CD4-positive, alpha-beta T cell treated with Interleukin-15 for 4 hours (primary cell): ENCODE measurements at places on chromosomes 5 and 9.

DNA sequence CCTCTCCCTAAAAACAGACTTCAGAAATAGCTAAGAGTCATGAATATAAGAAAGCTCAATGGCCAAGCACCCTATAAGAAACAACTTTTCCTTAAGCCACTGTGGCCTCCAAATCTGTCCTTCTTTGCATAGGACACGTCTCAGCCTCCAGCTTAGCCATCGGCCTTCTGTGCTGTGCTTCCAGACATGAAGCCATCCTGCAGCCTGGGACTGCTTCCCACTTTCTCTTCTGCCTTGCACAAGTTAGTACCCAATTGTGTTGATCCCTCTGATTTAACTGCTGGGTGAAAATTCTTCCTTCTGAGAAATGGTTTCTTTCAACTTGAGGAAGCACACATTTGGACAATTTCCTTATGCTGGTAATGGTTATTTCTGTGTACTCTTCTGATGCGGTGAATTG lies 334.7 kb downstream of the MARCHF11 start:
- DNase-seq, result no peak

DNA sequence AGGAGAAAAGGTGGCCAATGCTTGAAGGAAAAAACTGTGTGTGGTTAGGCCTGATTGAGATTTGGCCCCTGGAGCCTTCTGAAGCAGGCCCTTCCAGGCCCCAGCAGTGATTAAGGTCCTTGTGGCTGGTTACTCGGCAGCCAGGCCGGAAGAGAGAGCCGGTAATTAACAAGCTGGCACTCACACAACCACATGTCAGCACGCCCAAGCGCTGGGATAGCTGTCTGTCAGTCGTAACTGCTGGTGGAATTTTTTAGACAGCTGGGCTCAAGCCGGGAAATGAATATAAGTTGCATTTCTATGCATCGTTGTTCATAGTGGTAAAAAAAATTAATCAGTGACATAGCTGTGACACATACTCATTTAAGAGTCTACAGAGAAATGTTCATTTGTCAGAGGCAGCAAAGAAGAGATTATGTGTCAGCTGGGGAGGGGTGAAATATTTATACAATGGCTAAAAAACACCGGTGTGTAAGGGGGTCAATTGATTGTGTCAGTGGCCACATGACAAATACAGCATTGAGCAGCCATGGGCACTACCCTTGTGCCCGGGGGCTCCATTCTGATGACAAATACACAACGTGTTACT lies 13.7 kb upstream of the ARAP3 start:
- DNase-seq, result no peak

DNA sequence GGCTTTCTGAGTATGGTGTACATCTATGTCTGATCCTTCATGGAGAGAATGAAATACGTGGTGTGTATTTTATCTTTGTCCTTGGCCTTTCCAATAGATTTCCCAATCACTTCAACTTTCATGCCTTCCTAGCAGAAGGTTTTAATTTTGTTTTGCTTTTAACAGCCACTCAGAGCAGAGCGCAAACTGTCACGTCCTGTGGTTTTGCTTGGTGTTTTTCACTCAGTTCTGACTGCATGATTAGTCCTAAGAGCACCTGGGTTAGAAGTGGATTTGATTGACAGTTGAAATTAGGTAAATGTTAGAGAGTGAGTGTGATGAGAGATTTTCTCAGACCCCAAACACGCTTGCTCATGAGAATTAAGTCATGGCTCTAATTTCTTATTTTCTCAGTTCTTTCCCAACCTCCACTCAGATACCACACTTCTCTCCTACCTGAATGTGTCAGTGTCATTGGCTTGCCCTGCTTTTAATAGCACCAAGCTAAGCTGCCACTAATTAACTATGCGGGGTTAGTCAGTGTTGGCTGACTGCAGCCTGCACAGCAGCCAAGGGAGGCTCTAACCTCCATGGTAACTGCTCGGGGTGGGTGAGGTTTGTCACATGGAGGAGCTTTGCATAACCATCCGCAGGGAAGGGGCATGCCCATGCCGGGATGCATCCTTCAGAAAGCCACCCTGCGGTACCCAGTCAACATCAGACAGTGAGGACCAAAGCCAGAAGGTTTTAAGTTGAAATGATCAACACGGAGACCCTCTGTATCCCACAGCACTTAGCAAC lies 173.4 kb downstream of the NR3C1 start:
- peak; percentile 51 for DNase-seq

DNA sequence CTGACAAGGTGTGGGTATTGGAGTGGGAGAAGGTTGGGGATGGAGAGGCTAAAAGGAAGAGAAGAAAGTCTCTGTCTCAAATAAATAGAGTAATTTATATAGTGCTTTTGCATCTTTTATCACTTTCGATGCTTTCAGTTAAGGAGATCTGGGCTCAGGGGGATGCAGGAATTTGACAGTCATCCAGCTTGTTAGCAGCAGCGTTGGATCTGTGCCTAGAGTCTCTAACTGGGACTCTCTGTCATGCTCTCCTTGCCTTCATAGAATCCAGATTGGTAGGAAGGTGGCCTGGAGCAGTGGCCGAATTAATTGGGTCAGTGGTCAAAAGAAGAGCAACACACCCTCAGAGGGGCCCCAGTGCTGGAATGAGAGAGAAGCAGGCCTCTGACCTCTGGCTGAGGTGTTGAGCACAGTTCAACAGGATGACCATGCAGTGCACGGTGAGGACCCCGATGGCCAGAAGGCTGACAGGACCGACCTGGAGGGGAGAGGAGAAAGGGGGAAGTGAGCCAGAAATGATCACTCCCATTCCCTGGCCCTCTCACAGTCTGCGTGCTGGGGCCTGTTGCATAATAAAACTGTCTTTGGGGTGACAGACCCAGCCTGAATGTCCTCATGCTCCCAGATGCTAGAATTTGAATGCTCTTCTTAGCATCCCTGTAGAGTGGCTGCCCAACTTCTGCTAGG lies 7.6 kb downstream of the SLC36A3 start:
- DNase-seq, result no peak

DNA sequence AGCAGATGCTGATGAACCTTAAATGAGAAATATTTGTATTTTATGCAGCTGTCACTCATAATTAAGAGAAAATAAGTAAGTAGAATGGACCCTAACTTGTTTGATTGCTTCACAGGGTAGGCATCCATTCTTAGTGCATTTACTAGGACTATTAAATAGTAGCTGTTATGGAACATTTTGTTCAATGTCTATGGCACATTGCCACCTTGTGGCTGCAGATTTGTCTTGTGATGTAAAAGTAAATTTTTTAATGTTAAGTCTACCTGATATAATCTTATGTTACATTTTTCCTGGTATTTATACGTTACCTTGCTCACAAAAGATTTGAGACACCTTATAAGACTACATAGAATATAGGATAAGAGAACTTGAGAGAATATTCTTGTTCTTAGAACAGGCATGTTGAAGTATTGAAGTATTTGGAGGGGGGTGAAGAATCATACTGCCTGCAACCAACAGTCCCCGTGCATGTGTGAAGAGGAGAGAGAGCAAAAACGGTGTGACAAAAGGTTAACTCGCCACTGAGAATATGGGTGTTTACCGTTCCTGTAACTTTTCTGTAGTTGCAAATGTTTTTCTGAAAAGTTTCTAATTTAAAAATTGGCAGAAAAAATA lies 161.1 kb downstream of the MAST4 start:
- peak; percentile 15 for DNase-seq

- DNase-seq, result no peak
These were observed 312.0 kb downstream of the TLE1 start for GRCh38 chr9:81377320-81377719.

- no peak for DNase-seq
These were observed 29.5 kb downstream of the SLC25A46 start for GRCh38 chr5:110768138-110768860.

DNA sequence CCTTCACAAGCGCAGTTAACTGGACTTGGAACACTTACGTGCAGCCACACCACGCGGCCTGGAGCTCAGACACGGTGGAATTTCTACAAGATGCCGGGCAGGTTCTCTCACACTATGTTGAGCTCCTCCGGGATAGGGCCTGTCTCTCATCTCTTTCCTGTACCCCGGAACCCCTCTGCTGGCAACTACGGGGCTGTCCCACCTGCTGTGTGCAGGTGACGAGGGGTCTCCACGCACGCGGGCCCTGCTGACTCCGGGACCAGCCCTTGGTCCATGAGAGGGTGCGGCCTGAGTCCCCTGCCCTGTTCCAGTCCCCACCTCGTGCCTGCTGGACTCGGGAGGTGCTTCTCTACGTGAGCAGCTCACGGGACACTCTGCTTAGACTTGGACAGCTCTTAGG lies 40.1 kb downstream of the SLC6A3 start:
- DNase-seq, result no peak

DNA sequence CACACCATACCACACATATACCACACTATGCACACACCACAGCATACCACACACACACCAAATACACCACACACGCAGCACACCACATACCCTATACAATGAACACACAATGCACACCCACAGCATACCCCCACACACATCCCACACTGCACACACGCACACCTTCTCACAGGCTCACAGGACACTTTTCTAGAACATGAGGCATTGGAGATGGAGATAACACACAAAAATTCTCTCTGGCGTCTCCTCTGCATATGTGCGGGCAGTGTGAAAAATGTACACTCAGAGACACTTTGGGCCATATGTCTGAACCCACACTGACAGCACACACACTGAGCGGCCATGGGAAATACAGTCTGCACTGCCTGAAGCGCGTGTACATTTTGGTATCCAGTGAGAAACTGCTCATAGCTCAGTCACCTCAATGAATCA lies 278.1 kb downstream of the GADD45G start:
- no peak for DNase-seq

DNA sequence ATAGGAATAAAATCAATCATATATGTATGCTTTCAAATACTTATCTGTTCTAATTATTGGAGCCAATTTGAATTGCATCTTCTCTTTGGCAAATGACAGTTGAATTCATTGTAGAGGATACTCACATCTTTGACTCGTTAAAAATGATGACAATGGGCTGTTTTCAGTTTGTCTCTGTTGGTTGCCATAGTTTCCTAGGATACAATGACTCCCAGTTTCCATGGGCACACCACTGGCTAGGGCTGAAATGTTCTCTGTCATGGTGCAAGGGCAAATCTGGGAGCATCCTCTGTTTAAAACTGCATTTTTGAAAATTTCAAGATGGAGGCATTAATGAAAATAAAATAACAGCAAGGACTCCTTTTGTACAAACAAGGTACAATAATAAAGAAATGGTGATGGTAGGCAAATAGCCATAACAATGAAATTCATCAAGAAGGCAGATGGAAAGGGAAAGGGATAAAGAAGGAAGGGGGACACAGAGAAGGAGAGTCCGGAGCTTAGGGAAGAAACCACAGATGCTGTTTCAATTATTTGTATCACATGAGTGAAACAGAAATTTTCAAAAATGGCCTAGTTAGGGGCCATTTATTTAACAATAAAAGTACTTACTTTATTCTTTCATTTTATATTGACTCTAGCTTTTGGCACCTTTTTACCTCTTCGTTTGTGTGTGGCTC lies 378.8 kb upstream of the SEMA6A start:
- no peak for DNase-seq

- no peak for DNase-seq
These were observed 111.2 kb upstream of the PTGER4 start for GRCh38 chr5:40568548-40568947.

- peak; percentile 83 for DNase-seq
These were observed at the start of the genes PRELID1 and RAB24 for GRCh38 chr5:177303121-177303924. PRELID1 (plus strand) TSS chr5:177303799; CDS start chr5:177303986, 187 bp downstream. RAB24 (minus strand) TSS chr5:177303719; CDS start chr5:177303288, 431 bp downstream.

DNA sequence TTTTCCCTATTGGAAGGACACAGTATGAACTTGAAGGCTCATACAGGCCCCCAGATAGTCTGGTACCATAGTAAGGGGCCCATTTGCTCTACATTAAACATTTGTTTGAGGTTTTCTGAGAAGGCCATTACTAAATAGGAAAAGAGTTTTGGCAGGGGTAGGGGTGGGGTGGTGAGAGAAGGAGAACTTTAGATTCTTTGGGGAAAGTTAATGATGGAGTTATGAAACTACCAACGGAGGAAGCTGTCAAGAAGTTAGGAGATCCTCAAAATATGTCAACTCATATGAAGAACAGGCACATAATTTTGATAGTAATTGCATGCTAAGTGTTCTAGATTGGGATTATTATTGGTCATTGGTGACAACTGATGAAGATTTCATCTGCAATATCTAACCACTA lies 114.7 kb downstream of the TAF11L14 start:
- no peak for DNase-seq

DNA sequence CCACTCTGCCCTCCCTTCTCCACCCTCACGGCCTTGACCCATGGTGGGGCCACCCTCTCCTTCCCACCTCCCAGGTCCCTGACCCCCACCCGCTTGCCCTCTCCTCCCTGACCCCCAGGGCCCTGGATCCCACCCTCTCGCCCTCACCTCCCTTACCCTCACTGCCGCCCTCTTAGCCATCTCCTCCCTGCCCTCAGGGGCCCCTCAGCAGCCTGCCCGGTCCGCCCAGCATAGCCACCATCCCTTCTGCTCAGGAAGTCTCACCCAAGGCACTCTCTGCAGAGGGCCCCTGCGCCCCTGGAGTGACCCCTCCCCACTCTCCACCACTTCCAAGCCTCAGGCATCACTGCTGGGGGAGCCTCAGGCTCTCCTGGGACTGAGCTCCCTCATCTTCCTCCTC lies 66.3 kb downstream of the MRPL36 start:
- DNase-seq, result no peak
